ENCODE measurements at places on chromosomes 16 and 17. TPM values are rescaled to one million over a fixed set of nuclear protein-coding genes. Genes with fewer than 3 reads are reported as not detected.

The CDH8 gene
- 2.0 TPM for total RNA-seq

GRCh38 chr17:48024149-48025039 is 13.2 kb downstream of the COPZ2 start:
- DNase-seq, result peak; percentile 39

The TMEM92 gene
- total RNA-seq, result not detected

GRCh38 chr17:65850486-65850885 is 289.0 kb upstream of the AXIN2 start:
- no peak for DNase-seq

The ENGASE gene
- total RNA-seq, result 29.2 TPM

GRCh38 chr17:32755045-32755805 is 121.7 kb downstream of the MYO1D start:
- DNase-seq, result no peak

Data from uterus (tissue), 4 donors.